Muscle of back (tissue), 13 donors: ENCODE measurements at places on chromosomes 2 and 18. TPM values are rescaled to one million over a fixed set of nuclear protein-coding genes. Genes with fewer than 3 reads are reported as not detected.

Gene PLEK
- polyA plus RNA-seq, result 6.3 TPM

Gene FBXO15
- polyA plus RNA-seq, result 0.72 TPM

Gene TFPI
- polyA plus RNA-seq, result 38.7 TPM

Gene C1GALT1C1L
- 0.70 TPM for polyA plus RNA-seq

Gene ACTG2
- polyA plus RNA-seq, result 5.3 TPM

Gene TMEM178A
- 13.9 TPM for polyA plus RNA-seq

Gene PROKR1
- 1.7 TPM for polyA plus RNA-seq

Gene VWC2L
- polyA plus RNA-seq, result not detected

Gene IFT172
- 34.0 TPM for polyA plus RNA-seq

Gene IL36RN
- not detected for polyA plus RNA-seq

Gene LGALSL
- polyA plus RNA-seq, result 24.6 TPM

Gene MOGAT1
- not detected for polyA plus RNA-seq

Gene COPS7B
- polyA plus RNA-seq, result 39.0 TPM

Gene UGT1A5
- not detected for polyA plus RNA-seq

Gene ZNF521
- polyA plus RNA-seq, result 39.8 TPM

Gene HDLBP
- 351 TPM for polyA plus RNA-seq

Gene PRKCE
- polyA plus RNA-seq, result 5.6 TPM

Gene CAPN13
- 0.22 TPM for polyA plus RNA-seq

Gene CHRND
- polyA plus RNA-seq, result 88.9 TPM

Gene SERPINB13
- 4.0 TPM for polyA plus RNA-seq
